ENCODE measurements at places on chromosomes 16 and 17. TPM values are rescaled to one million over a fixed set of nuclear protein-coding genes. Genes with fewer than 3 reads are reported as not detected.

Gene OR2C1
- not detected for total RNA-seq

GRCh38 chr17:52148969-52149351 is 9.6 kb downstream of the CA10 start:
- H3K4me1 ChIP-seq, result peaks cover 45% of the 10 kb centered on the region
- no peaks in the 10 kb centered on the region for H3K36me3 ChIP-seq
- H3K4me3 ChIP-seq, result no peak overlapping the region
- H3K27me3 ChIP-seq, result no peaks in the 10 kb centered on the region
- peak; percentile 88 for DNase-seq

Gene GLP2R
- total RNA-seq, result 0.09 TPM

- DNase-seq, result peak; percentile 20
- H3K4me1 ChIP-seq, result no peaks in the 10 kb centered on the region
- H3K36me3 ChIP-seq, result no peaks in the 10 kb centered on the region
- peaks cover 51% of the 10 kb centered on the region for H3K27me3 ChIP-seq
- H3K4me3 ChIP-seq, result no peak overlapping the region
Observed at GRCh38 chr17:48262982-48263730, 155.6 kb downstream of the SNX11 start.

DNA sequence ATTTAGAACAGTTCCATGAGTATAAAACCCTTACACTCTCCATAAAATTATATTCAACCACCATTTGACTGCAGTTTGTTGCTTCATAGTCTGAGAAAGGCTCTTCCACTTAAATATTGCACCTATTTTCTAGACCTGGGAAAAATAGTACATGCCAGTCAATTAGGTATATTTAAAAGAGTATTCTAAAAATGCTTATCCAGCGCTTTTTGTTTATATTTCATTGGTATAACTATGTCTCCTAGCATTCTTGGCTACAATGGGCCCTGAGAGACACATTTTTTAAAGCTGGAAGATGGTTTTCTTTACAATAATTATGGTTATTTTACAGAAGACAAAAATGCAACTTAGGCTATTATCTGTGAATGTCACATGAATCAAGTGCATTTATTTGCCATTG is 439.4 kb downstream of the KCNJ18 start:
- DNase-seq, result no peak
- H3K4me1 ChIP-seq, result no peaks in the 10 kb centered on the region
- H3K4me3 ChIP-seq, result no peak overlapping the region
- H3K27ac ChIP-seq, result no peak overlapping the region

DNA sequence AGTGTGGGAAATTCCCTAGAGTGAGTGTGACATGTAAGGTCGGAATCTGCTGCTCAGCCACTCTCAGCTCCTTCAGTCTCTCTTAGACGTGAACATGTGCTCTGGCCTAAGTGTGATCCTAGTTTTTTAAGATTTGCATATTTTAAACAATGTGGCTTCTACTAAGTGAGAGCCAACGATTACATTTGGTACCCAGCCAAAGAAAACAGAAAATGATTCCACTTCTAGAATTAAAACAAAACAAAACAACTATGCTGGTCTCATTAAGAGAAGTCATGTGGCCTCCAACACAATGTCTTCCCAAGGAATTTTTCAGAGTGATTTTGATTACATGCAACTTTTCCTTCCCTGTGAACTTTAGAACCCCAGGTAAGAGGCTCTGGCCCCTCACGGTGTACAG is 10.1 kb downstream of the TMEM238L start:
- no peaks in the 10 kb centered on the region for H3K27me3 ChIP-seq
- no peak for DNase-seq
- no peak overlapping the region for H3K27ac ChIP-seq
- no peak overlapping the region for H3K4me3 ChIP-seq
- H3K4me1 ChIP-seq, result peaks cover 5% of the 10 kb centered on the region
- no peaks in the 10 kb centered on the region for H3K36me3 ChIP-seq

GRCh38 chr16:73058221-73058615 is 10.3 kb upstream of the ZFHX3 start:
- H3K27ac ChIP-seq, result no peak overlapping the region
- DNase-seq, result peak; percentile 46
- H3K4me1 ChIP-seq, result peaks cover 38% of the 10 kb centered on the region
- H3K27me3 ChIP-seq, result no peaks in the 10 kb centered on the region

Gene MAPT
- 0.66 TPM for total RNA-seq

Gene KRT33A
- not detected for total RNA-seq

GRCh38 chr16:74770831-74771526 is 3.6 kb downstream of the FA2H start:
- no peak overlapping the region for H3K4me3 ChIP-seq
- no peak overlapping the region for H3K27ac ChIP-seq
- H3K27me3 ChIP-seq, result peaks cover 48% of the 10 kb centered on the region

GRCh38 chr16:85613604-85614337 is 649 bp downstream of the GSE1 start:
- no peak overlapping the region for H3K27ac ChIP-seq
- H3K36me3 ChIP-seq, result no peaks in the 10 kb centered on the region
- DNase-seq, result peak; percentile 39
- H3K4me1 ChIP-seq, result peaks cover 16% of the 10 kb centered on the region

GRCh38 chr16:77191259-77191969 is 424 bp downstream of the MON1B start:
- peak overlapping the region; percentile 93 for H3K4me3 ChIP-seq
- H3K27me3 ChIP-seq, result no peaks in the 10 kb centered on the region
- peaks cover 21% of the 10 kb centered on the region for H3K36me3 ChIP-seq
- peaks cover 26% of the 10 kb centered on the region for H3K4me1 ChIP-seq

- no peak for DNase-seq
- no peaks in the 10 kb centered on the region for H3K4me1 ChIP-seq
- no peak overlapping the region for H3K27ac ChIP-seq
- no peak overlapping the region for H3K4me3 ChIP-seq
- H3K27me3 ChIP-seq, result no peaks in the 10 kb centered on the region
Observed at GRCh38 chr17:2689411-2690164, 22.0 kb downstream of the CLUH start.

GRCh38 chr17:80899402-80900268 is 92.0 kb upstream of the CHMP6 start:
- H3K27ac ChIP-seq, result peak overlapping the region; percentile 39
- H3K4me1 ChIP-seq, result peaks cover 36% of the 10 kb centered on the region
- peak; percentile 85 for DNase-seq
- H3K4me3 ChIP-seq, result peak overlapping the region; percentile 12

DNA sequence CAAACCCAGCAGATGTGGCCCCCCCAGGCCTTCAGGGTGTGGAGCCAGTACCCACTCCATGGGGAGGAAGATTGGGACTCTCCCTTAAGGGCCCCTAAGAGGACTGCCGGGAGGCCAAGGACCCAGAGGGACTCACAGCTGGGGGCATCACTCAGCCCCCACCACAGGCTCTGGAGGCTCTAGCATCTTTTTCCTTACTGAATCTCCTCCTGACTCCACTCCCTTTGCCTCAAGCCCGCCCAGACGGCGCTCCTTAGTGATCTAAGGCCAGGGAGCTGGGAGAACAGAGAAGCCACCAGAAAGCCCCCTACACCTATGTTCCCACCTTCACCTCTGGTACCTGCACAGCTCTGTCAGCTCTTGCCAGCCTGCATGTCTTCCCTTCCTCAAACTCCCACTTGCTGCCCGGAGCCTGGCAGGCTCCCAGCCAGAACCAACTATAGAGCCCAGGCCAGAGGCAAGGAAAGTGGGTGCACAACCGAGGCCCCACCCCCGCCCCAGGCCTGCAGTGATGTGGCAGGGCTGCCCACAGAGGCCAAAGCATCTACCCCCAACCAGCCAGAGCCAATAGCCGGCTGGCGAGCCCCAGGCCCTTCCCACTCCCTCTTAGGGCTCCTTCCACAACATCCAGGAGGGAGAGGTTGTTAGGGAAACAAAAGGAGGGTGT is 22.3 kb upstream of the MPO start:
- H3K4me1 ChIP-seq, result no peaks in the 10 kb centered on the region
- H3K27ac ChIP-seq, result no peak overlapping the region
- no peak overlapping the region for H3K4me3 ChIP-seq
- H3K27me3 ChIP-seq, result peaks cover 63% of the 10 kb centered on the region
- no peaks in the 10 kb centered on the region for H3K36me3 ChIP-seq
- DNase-seq, result no peak

GRCh38 chr17:28956861-28957260 is 5.5 kb upstream of the PHF12 start:
- H3K27ac ChIP-seq, result no peak overlapping the region
- no peak overlapping the region for H3K4me3 ChIP-seq
- peaks cover 2% of the 10 kb centered on the region for H3K27me3 ChIP-seq
- no peaks in the 10 kb centered on the region for H3K36me3 ChIP-seq

DNA sequence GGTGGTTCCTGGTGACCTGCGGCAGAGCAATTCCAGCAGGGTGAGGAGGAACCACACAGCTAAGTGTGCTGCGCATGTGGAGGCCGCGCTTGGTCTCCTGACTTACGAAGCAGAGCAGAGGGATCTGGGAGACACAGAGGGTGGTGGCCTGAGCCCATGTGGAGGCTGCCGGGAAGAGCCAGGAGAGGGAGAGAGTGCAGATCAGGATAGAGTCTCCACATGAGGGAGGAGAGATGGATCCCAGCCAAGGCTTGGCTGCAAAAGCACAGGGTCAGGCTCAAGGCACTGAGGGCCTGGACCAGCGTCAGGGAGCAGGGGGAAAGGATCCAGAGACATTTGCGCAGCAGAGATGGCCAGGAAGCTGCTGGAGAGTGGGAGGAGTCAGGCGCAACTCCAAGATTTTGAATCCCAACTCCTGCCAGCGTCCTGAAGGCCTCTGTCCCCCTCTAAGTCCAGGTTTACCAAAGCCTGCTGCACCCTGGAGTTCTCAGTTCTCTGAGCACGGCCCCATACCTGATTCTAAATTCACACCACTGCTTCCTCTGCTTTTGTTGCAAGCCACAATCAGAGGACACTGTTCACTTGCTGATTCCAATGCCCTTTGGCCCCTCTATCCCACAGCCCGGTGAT is 11.3 kb upstream of the MLLT6 start:
- peak; percentile 46 for DNase-seq
- no peak overlapping the region for H3K27ac ChIP-seq
- H3K36me3 ChIP-seq, result no peaks in the 10 kb centered on the region
- no peaks in the 10 kb centered on the region for H3K4me1 ChIP-seq
- H3K4me3 ChIP-seq, result no peak overlapping the region
